Renal cortex interstitium (tissue), 15 donors: ENCODE measurements at places on chromosomes 4 and X.

DNA sequence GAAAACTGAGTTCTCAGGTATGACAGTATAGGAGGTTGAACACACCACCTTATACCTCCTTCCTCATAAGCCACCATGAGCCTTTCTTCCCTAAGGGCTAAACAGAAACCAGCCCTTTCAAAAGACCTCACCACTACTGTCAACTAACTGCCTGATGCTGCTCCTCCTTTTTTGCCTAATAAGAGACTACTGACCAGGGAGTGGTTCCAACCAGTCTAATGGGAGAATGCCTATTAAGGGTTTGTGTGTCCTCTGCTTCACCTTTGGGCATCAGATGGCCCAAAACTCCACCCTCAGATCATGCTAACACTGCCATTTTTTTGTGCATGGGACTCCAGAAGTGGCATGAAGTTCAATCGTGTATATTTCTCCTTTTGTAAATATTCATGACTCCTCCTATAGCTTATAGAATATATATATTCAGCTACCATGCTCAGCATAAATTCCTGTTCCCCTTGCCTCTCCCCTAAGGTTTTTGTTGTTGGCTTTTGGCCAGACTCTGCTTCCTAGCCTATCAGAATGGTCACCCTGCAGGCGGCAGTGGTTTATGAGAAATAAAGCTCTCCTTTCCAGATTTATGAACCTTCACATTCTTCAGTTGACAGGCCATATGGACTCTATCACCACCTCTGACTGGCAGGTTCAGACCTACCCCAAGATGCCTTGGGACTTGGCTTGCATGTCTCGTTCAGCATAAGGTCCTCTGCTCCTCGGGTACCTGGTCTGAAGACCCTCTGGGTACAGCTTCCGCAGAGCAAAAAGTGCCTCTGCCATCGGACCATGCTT, 28.2 kb downstream of the FGFBP1 start:
- no peak for DNase-seq

DNA sequence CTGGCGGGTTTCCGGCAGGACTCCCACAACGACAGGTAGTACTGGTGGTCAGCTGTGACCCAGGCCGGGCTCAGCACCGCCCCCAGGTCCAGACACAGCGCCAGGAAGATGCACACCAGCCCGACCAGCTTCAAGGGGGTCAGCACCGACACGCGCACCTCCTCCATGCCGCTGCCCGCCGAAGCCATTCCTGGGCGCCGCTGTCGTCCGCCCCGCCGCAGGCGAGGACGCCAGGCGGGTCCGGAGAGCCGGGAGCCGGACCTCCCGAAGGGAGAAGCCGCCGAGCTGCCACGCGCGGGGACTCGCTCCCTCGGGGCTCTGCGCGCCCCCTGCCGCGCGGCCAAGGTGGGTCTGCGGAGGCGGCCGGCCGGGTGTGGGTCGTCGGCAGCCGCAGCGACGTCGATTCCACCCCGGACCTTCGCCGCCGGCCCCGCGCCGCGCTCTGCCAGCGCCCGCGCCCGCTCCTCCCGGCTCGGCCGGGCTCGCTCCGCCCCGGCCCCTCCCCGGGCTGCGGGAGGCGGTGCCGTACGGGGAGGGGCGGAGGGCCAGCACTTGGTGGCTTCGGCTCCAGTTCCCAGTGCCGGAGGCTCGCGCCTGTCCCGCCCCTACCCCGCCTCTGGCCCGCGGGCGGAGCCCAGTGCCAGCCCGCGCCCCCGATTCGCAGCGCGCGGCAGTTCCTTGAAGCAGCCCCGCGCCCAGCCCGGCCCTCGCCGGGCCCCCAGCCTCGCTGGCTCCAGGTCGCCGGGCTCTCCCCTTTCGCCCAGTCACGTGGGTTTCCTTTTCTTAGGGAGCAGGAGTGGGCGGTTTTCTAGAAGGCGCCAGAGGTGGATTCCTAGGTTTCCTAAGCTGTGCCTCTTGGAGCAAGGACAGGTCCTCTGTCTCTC, at the start of gene TMEM47:
TSS of gene TMEM47 (minus strand) at position 444 of the 884 bp plus-strand sequence. CDS start at position 188, 256 bp downstream.
- peak; percentile 61 for DNase-seq

DNA sequence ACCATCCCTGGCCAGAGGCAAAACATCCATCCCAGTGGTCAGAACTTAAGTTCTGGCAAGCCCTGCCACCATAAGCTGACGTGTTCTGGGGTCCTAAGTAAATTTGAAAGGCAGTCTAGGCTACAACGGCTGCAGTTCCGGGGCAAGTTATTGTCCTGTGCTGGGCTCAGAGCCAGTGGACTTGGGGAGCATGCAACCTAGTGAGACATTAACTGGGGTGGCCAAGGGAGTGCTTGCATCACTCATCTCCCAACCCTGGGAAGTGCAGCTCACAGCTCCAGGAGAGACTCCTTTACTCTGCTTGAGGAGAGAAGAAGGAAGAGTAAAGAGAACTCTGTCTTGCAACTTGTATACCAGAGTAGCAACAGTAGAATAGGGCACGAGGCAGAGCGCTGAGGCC, 425.4 kb upstream of the PITX2 start:
- DNase-seq, result no peak

DNA sequence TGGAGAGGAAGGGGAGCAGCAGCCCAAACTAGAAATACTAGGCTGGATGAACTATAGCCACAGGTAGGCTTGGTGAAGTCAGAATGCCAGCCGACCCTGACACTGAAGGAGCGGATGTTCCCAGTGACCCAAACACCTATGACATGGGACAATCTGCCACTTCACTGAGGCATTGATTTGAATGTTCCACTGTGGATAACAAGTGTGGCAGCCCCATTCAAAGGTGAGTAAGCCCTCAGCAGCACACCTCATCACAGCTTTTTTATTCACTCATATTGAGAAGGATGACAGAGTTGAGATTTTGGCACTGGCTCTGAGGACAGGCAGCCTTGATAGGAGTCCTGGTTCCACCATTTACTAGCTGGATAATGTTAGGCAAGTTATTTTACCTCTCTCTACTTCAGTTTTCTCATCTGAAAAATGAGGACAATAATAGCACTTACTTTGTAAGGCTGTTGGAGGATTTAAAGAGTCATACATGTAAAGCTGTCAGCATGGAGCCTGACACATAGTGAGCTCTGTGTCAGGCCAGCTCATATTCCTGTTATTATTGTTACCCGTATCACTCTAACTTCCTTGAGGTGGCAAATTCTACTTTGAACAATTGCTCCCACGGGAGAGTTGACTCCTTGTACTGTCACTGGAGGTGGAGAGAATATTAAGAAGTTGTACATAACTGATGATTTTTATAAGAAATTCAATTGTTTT, 114.6 kb downstream of the RASL11B start:
- DNase-seq, result no peak

DNA sequence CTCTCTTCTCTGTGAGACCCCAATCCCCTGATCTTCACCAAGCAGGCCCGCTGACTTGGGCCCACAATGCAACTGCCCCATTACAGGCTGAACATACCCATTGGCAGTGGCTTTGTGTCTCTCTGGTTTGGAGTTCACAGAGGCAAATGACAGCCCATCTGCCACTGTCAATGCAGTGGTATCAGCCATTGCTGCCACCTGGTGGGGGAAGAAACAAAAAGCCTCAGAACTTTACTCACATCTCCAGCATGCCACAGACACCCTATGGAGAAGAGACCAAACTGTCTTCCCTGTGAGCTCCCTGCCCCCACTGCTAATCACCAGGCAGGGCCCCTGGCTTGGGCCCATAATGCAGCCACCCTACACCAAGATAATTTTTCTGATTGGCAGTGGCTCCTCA, 729.3 kb upstream of the ACTRT1 start:
- DNase-seq, result peak; percentile 2

- no peak for DNase-seq
Observed at GRCh38 chr4:26772096-26772873, 88.4 kb upstream of the STIM2 start.

DNA sequence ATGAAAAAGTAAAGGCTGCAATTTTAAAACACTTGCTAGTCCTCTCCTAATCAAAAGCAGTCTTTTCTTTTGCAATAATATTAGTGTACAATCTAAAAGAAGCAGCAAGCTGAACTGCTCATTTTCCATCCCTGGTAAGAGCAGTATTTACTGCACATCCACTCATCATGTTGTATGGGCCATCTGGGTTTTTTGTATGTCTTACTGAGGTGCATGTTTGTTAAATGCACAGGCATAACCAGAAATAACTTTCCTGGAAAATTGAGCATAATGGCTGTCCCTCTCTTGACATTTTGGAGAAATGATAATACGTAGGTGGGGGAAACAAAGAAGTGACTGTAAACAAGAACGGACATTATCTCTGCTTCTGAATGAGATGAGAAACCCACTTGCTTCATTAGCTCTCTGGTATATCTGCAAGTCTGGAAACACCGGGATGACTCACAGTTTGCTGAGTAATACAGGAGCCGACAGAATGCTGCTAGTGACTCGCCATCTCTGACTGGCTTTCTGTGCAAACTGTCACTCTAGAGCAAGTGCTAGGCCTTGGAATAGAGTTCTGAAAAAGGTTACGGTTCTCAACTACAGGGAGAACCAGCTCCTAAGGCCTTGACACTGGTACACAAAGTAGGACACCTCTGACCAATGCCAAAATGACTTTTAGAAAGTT, 85.7 kb upstream of the MTM1 start:
- DNase-seq, result no peak

DNA sequence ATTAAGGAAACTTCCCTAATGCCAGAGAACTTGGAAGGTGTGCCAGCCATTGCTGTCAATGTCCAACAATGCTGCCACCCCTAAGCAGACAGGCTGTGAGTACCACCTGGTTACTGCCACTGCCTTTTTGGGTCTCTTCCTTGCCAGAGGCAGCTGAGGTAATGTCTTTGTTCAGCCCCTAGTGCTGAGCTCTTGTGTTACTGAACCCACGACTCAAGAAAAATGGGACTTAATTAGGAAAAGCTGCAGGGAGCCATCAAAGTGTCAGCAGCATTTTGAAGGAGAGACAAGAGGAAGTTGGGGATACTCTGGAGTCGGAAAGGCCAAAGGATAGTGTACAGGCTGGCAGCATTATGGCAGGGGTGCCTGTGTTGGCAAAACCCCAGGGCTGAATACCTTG, 283.7 kb downstream of the AFF2 start:
- DNase-seq, result no peak

DNA sequence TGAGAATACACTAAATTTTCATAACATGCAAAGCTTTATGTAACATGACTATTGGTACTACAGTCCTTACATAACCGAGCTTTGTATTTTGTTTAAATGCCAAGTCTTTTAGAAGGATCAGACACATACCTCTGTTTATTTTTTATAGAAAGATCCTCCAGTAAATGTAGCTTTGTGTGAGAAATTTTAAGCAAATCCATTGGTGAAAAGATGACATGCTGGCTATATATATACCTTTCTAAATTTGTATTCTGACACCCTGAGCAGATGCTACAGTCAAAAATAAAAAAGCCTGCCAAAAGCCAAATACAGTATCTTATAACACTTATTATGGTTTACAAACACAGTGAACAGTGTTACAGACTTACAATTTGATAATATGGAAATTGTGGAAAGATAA, at the start of gene YIPF7:
TSS of gene YIPF7 (minus strand) at position 201 of the 400 bp plus-strand sequence. CDS start 1,525 bp downstream, outside the sequence.
- DNase-seq, result no peak

DNA sequence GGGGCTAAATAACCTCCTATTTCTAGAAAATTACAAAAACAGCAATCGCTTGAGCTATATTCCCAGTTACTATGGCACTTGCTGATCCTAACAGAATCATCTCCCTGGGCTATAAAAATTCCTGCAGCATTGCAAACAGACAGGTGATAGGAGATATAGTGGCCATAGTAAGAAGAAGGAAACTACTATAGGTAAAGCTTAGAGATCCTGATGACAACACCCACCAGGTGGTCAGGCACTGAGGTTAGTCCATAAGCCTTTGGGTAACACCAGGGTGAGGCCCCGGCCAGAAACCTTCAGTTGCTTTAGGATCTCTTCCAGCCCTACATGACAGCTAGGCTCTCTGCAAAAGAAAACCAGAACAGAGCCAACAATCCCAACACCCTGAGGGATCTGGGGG, 197.9 kb upstream of the PPP1R2C start:
- DNase-seq, result no peak

DNA sequence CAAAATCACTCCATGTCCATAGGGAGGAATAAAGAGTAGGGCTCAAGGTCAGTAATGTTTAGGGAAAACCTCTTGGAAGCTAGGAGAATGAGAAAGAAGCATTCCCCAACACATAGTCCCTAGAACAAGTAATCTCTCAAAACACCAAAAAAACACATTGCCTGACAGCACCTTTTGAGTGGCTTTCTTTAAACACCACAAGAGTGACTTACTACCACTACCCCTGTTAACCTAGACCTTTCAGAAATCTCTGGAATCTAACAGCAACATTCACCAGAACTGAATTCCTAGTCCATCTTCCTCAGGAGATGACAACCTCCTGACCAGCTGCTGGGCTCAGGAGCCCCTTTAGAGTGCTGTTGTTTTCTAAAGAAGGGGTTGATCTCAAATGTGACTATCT, 142.2 kb downstream of the SOWAHB start:
- DNase-seq, result no peak
